ENCODE measurements at places on chromosomes 1 and 21. TPM values are rescaled to one million over a fixed set of nuclear protein-coding genes. Genes with fewer than 3 reads are reported as not detected.

- H3K27ac ChIP-seq = no peak overlapping the region
- DNase-seq = no peak
- no peaks in the 10 kb centered on the region for H3K36me3 ChIP-seq
These were observed 541.4 kb upstream of the B3GALT2 start for GRCh38 chr1:193727850-193728249.

GRCh38 chr1:207145401-207146058 is 41.5 kb downstream of the C4BPA start:
- H3K27me3 ChIP-seq = peaks cover 4% of the 10 kb centered on the region
- H3K36me3 ChIP-seq = no peaks in the 10 kb centered on the region
- H3K4me1 ChIP-seq = no peaks in the 10 kb centered on the region
- DNase-seq = no peak

GRCh38 chr1:79532555-79532954 is 526.0 kb upstream of the ADGRL4 start:
- H3K27ac ChIP-seq = no peak overlapping the region
- no peaks in the 10 kb centered on the region for H3K27me3 ChIP-seq
- no peak for DNase-seq

GRCh38 chr1:185440877-185441276 is 123.8 kb upstream of the IVNS1ABP start:
- H3K27me3 ChIP-seq = no peaks in the 10 kb centered on the region
- no peaks in the 10 kb centered on the region for H3K36me3 ChIP-seq
- DNase-seq = no peak
- H3K27ac ChIP-seq = peak overlapping the region; percentile 44

DNA sequence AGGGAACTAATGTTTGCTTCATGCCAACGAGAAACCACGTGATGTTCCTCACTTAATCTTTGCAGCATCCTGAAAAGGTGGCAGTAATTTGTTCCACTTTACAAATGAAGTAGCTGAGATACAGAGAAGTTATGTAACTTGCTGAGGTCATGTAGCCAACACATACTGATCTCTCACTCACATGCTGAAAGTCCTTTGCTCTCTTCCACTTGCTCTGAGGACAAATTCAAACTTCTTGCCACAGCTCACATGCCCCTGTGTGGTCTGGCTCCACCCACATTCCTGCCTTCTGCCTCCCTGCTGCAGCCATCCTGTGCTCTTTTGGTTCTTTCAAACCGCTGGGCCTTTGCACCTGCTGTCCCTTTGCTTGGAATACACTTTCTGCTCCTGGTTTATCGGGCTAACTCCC is 55.4 kb downstream of the TMCO4 start:
- H3K4me3 ChIP-seq = no peak overlapping the region
- no peak overlapping the region for H3K27ac ChIP-seq
- H3K36me3 ChIP-seq = peaks cover 34% of the 10 kb centered on the region
- DNase-seq = no peak
- H3K4me1 ChIP-seq = no peaks in the 10 kb centered on the region
- H3K27me3 ChIP-seq = no peaks in the 10 kb centered on the region

- H3K36me3 ChIP-seq = no peaks in the 10 kb centered on the region
- no peaks in the 10 kb centered on the region for H3K27me3 ChIP-seq
- H3K27ac ChIP-seq = no peak overlapping the region
- H3K4me1 ChIP-seq = peaks cover 21% of the 10 kb centered on the region
These were observed 234.2 kb upstream of the FGGY start for GRCh38 chr1:59062743-59063142.

S100A9 gene
- not detected for total RNA-seq

DUSP10 gene
- 8.8 TPM for total RNA-seq

FCN3 gene
- total RNA-seq = not detected

KRTAP19-3 gene
- not detected for total RNA-seq

Data from activated CD4-positive, alpha-beta memory T cell treated with anti-CD3 and anti-CD28 coated beads for 36 hours (primary cell).